ENCODE measurements at places on chromosomes 4 and X. TPM values are rescaled to one million over a fixed set of nuclear protein-coding genes. Genes with fewer than 3 reads are reported as not detected.

GRCh38 chr4:122832732-122833131, 6.1 kb downstream of the FGF2 start:
- no peak for DNase-seq

GRCh38 chr4:178602833-178603232, 1160.6 kb upstream of the AGA start:
- DNase-seq, result no peak

- no peak for DNase-seq
These were observed 206.3 kb upstream of the LCORL start for GRCh38 chr4:18227880-18228279.

The TASL gene
- polyA plus RNA-seq, result 0.42 TPM

The SPIN3 gene
- polyA plus RNA-seq, result 22.5 TPM

The MTTP gene
- 17.4 TPM for polyA plus RNA-seq

The RS1 gene
- 0.17 TPM for polyA plus RNA-seq

The POU4F2 gene
- polyA plus RNA-seq, result not detected

The HSD17B13 gene
- 0.27 TPM for polyA plus RNA-seq

The TMEM154 gene
- polyA plus RNA-seq, result 1.4 TPM
